ENCODE measurements at places on chromosomes 6 and 20. TPM values are rescaled to one million over a fixed set of nuclear protein-coding genes. Genes with fewer than 3 reads are reported as not detected.

GRCh38 chr6:114651611-114652010, 308.8 kb upstream of the HS3ST5 start:
- DNase-seq: peak; percentile 77
- H3K27me3 ChIP-seq: no peaks in the 10 kb centered on the region
- no peaks in the 10 kb centered on the region for H3K36me3 ChIP-seq
- H3K4me3 ChIP-seq: no peak overlapping the region

DNA sequence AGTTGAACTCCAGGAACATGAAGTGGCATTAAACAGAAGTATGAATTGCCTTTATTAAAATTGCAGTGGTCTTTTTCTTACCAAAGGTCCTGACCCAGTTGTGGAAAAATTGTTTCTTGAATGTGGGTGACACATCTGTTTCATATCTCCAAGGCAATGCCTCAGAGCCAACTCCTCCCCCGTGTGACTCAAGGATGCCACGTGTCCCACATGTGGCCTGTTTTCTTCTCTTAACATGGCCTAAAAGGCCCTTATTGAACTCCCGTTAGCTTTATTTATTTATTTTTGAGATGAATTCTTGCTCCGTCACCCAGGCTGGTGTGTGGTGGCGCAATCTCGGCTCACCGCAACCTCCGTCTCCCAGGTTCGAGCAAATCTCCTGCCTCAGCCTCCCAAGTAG, 128.4 kb upstream of the ESR1 start:
- no peak for DNase-seq
- H3K4me3 ChIP-seq: no peak overlapping the region
- no peaks in the 10 kb centered on the region for H3K27me3 ChIP-seq

DNA sequence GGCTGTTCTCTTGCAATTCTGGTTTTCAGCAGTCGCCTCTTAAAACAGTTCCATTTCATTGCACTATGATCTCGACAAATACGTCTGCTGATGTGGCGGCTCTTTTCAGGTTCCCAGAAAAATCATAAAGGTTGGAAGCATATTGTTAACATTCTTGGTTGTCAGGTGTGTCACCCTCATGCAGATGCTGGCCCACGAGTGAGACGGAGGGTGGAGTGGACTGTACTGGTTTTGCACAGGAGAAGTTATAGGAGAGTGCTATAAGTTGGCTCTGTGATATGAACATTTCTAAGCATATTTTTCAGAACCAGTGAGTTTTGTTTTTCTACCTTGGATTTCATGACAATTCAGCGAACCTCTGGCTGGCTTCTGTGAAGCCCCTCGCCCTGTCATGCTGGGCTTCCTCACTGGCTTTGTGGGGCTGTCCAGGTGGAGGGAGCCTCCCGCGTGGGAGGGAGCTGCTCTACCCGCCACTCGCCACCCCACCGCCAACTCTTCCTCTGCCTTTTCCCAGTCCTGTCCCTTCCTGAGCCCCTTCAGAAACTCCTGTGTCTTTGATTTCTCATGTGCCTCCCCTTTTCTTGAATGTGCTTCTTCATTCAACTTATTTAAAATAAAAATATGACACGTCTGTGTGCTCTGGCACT, 10.6 kb downstream of the IRF4 start:
- no peak for DNase-seq
- no peaks in the 10 kb centered on the region for H3K4me1 ChIP-seq
- no peak overlapping the region for H3K27ac ChIP-seq
- H3K4me3 ChIP-seq: no peak overlapping the region

GRCh38 chr6:79138146-79138545, 60.1 kb upstream of the PHIP start:
- no peaks in the 10 kb centered on the region for H3K27me3 ChIP-seq
- no peak overlapping the region for H3K4me3 ChIP-seq
- no peaks in the 10 kb centered on the region for H3K4me1 ChIP-seq
- no peak overlapping the region for H3K27ac ChIP-seq

FILIP1 gene
- 48.9 TPM for total RNA-seq

CST2 gene
- not detected for total RNA-seq
